ENCODE measurements at places on chromosomes 4 and X.
A peak's percentile ranks its signal among the peaks of the same experiment; 100 is the strongest.

DNA sequence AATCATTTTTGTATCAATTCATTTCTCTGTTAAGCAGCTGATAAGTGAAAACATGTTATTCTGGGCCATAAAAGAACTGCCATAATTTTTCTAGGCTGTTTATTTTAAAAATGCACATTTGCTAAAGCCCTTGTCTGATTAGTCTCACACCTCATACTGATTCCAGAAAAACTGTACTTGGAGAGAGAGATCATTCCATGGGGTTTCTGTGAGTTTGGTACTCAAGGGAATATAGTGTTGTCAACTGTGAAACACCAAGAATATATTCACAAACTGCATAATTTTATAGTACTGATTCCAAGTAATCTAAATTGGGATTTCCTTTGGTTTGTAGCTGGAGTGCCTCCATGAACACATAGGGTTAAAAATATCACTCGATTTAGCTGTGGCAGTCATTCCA is 547.6 kb downstream of the RPA4 start:
- DNase-seq, result no peak

DNA sequence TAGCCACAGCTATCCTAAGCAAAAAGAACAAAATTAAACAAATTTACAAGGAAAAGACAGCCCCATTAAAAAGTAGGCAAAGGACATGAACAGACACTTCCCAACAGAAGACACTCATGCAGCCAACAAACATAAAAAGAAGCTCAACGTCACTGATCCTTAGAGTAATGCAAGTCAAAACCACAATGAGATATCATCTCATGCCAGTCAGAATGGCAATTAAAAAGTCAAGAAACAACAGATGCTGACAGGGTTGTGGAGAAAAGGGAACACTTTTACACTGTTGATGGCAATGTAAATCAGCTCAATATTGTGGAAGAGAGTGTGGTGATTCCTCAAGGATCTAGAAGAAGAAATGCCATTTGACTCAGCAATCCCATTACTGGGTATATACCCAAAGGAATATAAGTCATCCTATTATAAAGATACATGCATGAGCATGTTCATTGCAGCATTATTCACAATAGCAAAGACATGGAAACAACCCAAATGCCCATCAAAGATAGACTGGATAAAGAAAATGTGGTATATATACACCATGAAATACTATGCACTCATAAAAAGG is 163.0 kb upstream of the TET2 start:
- no peak for DNase-seq

- DNase-seq, result no peak
These were observed 221.0 kb downstream of the SPCS3 start for GRCh38 chr4:176540814-176541213.

DNA sequence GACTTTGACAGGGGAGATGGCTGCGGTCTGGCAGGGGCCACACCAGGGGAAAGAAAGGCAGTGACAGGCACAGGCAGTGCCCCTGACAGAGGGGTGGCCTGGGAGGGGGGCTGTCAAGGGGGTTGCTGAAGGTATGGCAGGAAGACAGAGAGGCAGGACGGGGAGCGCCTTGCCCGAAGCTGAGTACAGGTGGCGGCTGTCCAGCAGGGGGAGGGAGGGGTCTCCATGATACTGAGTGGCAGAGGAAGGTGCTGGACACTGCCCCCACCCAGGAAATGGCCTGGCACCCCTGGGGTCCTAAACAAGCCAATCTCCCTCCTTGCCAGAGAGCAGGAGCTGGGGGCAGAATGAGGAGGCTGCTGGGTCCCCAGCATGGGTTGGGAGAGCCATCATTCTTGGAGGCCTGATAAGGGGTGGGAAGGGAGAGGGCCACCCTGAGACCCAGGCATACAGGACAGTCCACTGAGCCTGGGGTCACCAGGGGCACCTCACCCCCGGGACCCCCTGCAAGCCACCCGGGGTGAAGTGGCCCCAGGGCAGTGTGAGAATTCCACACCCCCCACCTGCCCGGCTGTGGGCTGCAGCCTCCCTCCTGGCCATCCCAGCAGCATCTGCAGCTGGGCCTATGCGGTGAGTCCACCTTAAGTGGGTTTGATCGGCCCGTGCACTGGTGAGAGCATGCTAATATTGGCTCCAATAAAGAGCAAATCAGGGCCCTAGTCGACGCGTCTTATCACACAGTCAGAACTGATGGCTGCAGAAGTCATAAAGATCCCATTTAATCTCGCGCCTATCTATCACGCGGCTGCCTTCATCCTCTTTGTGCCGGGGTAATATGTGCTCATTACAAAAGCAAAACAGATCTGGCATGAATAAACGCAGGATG is 108.5 kb downstream of the FAM53A start:
- no peak for DNase-seq

GRCh38 chr4:1593458-1593857 is 90.7 kb downstream of the FAM53A start:
- DNase-seq, result no peak

- DNase-seq, result no peak
These were observed 90.7 kb upstream of the PCDH18 start for GRCh38 chr4:137623013-137623412.

- no peak for DNase-seq
These were observed 85.0 kb downstream of the RCHY1 start for GRCh38 chr4:75429208-75429607.

GRCh38 chr4:139416073-139416673 is 37.7 kb upstream of the RAB33B start:
- DNase-seq, result peak; percentile 0

GRCh38 chr4:17475481-17475880 is 36.4 kb downstream of the QDPR start:
- DNase-seq, result no peak

DNA sequence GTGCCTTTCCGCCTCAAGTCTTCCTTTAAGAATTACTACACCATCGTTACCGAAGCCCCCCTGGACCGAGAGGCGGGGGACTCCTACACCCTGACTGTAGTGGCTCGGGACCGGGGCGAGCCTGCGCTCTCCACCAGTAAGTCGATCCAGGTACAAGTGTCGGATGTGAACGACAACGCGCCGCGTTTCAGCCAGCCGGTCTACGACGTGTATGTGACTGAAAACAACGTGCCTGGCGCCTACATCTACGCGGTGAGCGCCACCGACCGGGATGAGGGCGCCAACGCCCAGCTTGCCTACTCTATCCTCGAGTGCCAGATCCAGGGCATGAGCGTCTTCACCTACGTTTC is 2.2 kb downstream of the PCDH10 start:
- no peak for DNase-seq

GRCh38 chr4:3469386-3470243 is 6.5 kb downstream of the DOK7 start:
- no peak for DNase-seq

- no peak for DNase-seq
These were observed 2.5 kb downstream of the PABPC1L2A start for GRCh38 chrX:73076838-73077237.

- no peak for DNase-seq
These were observed 222.7 kb downstream of the CHIC2 start for GRCh38 chr4:53841711-53842110.

DNA sequence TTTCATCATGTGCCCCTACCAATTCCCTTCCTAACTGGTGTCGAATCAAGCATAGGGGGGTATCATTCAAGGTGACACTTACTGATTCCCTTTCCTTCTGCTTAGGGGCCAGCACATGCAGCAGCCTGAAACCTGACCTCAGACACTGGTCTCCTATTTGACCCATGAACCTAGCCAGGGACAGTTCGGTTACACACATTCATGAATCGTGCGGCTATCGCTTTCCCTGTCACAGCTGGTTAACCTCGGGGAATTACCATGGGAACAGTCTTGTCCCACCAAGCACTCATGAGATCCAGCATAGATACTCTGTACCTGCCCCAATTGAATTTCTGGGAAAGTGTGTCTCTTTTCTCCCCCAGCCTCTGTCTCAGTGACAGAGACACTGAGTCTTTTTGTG is 140.4 kb downstream of the ZNF674 start:
- DNase-seq, result no peak

GRCh38 chr4:74110670-74111069 is 11.7 kb upstream of the CXCL2 start:
- no peak for DNase-seq

DNA sequence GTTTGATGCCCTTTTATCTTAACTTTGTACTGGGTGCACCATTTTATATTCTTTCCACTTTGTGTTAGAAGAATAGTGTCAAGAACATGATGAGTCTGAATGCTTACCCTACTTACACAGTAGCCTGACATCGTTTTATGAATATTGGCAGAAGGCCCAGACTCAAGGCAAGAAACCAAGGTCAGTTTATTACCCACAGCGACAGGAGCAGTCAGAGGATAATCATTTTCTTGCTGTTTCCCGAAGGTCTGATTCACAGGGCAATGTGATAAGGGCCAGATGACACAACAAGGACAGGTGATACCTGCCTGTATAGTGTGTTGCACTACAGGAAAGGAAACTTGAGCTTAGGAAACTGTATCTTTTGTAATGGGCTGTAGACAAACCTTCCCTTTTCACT is 417.4 kb downstream of the SPOCK3 start:
- DNase-seq, result no peak

- DNase-seq, result no peak
These were observed 4.0 kb upstream of the PCDH7 start for GRCh38 chr4:30716158-30716557.

DNA sequence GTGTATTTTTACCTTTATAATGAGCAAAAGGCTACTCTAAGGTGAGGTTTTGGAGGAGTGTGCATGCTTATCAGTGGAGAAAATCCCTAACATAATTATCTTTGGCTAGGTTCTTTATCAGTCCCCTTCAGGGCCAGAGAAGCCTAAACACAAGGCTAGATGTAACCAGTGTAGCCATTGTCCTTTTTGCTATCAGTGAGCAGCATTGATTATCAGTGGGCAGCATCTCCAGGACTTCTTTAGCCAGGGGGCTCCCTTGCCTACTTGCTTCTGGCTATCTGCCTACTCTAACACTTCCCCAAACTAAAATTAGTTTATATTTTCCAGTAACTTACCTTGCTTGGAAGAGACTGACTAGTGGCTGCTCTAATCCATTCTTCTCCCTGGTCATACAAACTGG is 595.6 kb downstream of the TRAM1L1 start:
- DNase-seq, result no peak

GRCh38 chr4:164359881-164360280 is 394.1 kb upstream of the SMIM31 start:
- DNase-seq, result no peak

- no peak for DNase-seq
These were observed 89.2 kb upstream of the GPM6B start for GRCh38 chrX:13906093-13906492.

DNA sequence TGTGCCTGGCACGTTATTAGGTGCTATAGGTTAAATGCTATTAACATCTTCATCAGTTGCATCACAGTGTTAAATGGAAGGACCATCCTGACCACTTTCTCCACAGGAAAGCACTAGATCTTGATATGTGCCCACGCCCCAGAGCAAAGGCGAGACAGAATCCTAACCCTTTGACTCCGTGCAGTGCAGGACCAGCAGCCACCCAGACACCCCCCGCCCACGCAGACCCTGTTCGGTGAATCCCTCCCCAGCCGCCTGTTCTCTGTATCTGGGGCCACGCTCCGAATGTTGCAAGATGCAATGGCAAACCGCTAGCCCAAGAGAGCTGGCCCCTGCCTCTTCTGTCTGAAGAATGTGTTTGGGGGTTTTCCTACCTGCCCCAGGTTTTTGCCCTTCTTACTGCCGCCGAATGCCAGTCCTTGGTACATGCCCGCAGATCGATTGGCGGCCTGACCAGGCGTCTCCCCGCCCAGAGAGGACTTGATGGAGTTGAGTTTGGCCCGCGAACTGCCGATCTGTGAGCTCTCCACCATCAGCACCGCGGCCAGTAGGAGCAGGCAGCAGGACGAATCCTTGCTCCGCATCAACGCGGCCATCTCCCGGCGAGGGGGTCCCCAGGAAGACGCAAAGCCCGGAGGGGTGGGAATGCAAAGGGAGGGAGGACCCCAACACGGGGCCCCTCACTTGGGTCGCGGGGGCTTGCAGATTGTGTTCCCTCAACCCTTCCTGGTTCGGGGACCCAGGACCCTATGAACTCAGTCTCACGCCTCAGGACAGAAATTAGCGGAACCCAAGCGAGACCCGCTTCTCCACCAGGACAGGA is 906 bp downstream of the DKK2 start:
- no peak for DNase-seq

GRCh38 chrX:85115252-85115651 is 111.6 kb downstream of the APOOL start:
- no peak for DNase-seq

- DNase-seq, result no peak
These were observed 1216.5 kb downstream of the RAPGEF2 start for GRCh38 chr4:160319221-160319867.

DNA sequence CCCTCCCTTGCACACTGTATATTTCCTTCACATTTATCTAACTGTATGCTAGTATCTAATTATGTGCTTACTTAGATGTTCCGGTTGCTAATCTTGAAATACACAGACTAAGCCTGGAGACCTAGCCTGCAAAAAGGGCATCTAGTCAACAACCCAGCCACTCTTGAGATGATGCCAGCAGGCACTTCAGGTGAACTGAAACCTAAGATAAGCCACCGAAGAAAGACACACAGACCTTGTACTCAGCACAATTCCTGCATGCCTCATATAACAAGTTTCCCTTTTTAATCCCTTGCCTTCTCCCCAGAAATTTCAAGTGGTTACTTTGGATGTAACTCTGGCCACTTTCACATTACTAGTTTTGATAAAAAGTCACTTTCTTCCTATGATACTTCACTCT is 2506.6 kb downstream of the ARAP2 start:
- DNase-seq, result no peak

- DNase-seq, result no peak
These were observed 46.9 kb downstream of the ACOX3 start for GRCh38 chr4:8393593-8394038.

- no peak for DNase-seq
These were observed 66.1 kb upstream of the SOD3 start for GRCh38 chr4:24729119-24729730.

- no peak for DNase-seq
These were observed 12.5 kb upstream of the FAM13A start for GRCh38 chr4:89069481-89069880.

DNA sequence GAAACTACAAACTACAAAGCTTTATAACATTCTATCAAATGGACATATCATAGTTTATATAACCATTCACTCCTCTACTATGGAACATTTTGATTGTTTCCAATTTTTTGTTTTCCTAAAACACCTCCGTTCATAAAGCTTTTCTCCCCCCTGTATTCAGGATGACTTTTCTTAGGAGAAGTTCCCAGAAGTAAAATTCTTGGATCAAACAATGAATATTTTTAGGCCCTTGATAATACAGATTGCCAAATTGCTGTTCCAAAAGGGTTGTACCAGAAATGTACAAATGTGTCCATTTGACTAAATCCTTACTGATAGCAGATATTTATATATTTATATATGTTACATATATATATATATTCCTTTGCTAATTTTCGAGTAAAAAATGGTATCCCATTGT is 77.8 kb downstream of the GPC3 start:
- DNase-seq, result no peak

DNA sequence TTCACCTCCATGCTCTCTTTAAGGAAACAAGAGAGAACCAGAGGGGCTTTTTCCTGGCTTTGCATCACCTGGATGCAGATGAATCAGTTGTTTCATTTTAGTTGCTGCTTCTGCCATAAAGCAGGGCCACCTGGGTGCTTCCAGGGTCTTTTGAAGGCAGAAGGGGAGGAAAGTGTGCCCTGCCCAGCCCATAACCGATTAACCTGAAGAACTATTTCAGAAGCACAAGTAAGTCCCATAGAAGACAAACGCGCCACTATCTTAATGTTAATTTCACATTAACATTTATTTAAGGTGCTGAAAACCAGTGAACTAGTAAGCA is 32.1 kb downstream of the IRF2 start:
- no peak for DNase-seq

- no peak for DNase-seq
These were observed 3.8 kb downstream of the MAGED2 start for GRCh38 chrX:54811301-54811885.
